Uterus (tissue), 4 donors: ENCODE measurements at places on chromosomes 3 and 15.

DNA sequence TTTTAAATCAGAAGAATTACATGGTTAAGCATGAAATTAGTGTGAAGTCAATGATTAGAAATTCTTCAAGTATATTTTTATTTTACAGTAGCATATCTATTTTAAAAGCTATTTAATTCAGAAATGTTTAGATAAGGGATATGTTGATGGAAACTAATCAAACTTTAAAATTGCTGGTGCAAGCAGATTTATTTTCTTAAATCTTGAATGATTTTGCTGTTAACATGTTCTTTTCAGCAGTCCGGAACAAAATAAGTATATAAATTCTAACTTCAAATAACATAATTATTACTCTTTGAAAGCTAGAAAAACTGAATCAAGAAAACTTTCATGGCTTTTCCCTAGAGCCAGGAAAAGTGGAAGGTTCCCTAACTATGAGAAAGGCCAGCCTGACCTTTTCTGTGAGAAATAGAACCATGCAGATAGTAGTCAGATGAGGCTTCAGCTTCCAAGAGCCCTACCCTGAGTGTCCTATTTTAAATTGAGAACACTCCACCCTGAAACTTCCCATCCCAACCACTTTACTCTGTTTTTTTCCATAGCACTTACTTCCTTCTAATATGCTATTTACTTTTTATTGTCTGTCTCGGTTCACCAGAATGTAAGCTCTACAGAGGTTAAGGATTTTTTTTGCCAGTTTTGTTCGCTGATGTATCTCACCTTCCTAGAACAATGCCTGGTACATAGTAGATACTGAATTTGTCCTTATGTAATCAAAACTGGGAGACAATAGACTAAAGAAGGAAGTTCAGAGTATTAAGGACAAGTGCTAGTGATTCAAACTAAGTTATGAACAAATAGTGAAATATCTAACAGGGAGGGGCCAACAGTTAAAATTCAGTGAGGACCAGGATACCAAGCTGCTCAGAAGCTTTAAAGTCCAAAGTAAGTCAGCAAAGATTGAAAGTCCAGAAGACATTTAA, 66.8 kb downstream of the CD200R1L start:
- H3K4me1 ChIP-seq: peaks cover 4% of the 10 kb centered on the region

- no peaks in the 10 kb centered on the region for H3K4me1 ChIP-seq
- H3K4me3 ChIP-seq: no peak overlapping the region
- H3K27me3 ChIP-seq: no peaks in the 10 kb centered on the region
- no peaks in the 10 kb centered on the region for H3K36me3 ChIP-seq
Measured at GRCh38 chr15:87563869-87564268, 692.7 kb downstream of the NTRK3 start.

- DNase-seq: no peak
- H3K36me3 ChIP-seq: no peaks in the 10 kb centered on the region
- H3K4me3 ChIP-seq: no peak overlapping the region
- no peaks in the 10 kb centered on the region for H3K27me3 ChIP-seq
Measured at GRCh38 chr15:85477730-85478129, 97.3 kb downstream of the AKAP13 start.

DNA sequence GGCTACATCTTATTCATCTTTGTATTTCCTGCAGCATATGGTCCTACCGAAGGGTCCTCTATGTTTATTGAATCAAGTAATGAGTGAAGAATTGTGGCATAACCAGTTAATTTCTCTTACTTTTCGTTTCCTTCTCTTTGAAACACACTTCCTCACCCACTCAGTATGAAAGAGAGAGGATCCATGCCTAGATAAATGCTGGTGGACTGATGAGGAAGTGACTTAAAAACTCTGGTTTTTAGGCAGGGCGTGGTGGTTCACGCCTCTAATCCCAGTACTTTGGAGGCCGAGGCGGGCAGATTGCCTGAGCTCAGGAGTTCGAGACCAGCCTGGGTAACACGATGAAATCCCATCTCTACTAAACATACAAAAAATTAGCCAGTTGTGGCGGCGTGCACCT, 2.2 kb upstream of the MB21D2 start:
- no peaks in the 10 kb centered on the region for H3K4me1 ChIP-seq
- no peak overlapping the region for H3K27ac ChIP-seq
- no peaks in the 10 kb centered on the region for H3K36me3 ChIP-seq
- H3K27me3 ChIP-seq: no peaks in the 10 kb centered on the region

- DNase-seq: no peak
- H3K4me3 ChIP-seq: no peak overlapping the region
- H3K27me3 ChIP-seq: no peaks in the 10 kb centered on the region
- H3K4me1 ChIP-seq: peaks cover 4% of the 10 kb centered on the region
- no peaks in the 10 kb centered on the region for H3K36me3 ChIP-seq
Measured at GRCh38 chr3:52223449-52224408, 1.7 kb downstream of the TLR9 start.

GRCh38 chr3:150225986-150226385, 182.1 kb upstream of the TSC22D2 start:
- H3K4me1 ChIP-seq: no peaks in the 10 kb centered on the region
- H3K27ac ChIP-seq: no peak overlapping the region
- H3K4me3 ChIP-seq: no peak overlapping the region
- DNase-seq: no peak
- no peaks in the 10 kb centered on the region for H3K27me3 ChIP-seq

GRCh38 chr15:80599359-80599758, 95.8 kb upstream of the ABHD17C start:
- no peaks in the 10 kb centered on the region for H3K27me3 ChIP-seq
- no peaks in the 10 kb centered on the region for H3K36me3 ChIP-seq
- DNase-seq: no peak
- no peak overlapping the region for H3K27ac ChIP-seq
- H3K4me1 ChIP-seq: no peaks in the 10 kb centered on the region

DNA sequence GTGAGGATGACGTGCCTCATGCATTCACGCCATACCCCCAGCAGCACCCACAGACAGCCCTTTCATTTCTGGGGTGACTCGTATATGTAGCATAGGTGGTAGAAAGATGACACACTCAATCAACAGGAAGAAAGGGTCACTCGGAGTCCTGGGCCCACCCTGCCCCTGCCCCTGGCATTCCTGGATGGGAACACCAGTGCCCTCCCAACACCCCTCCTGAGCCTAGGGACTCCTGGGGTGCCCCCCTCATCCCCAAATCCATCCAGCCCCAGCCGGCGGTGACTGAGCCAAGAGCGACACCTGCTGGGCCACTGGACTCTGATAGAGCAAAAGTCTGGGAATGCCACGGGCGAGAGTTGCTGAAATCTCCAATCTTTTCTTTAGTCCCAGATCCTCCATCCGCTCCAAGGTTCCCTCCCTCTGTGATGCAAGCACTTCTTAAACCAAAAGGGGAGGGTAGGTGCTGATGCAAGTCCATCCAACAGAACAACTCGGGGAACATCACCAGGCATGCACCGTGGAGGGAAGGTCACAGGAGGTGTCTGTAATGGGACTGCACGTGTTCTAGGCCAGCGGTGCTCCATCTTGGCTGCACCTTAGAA, 31.1 kb downstream of the ACAN start:
- no peaks in the 10 kb centered on the region for H3K36me3 ChIP-seq
- peak; percentile 38 for DNase-seq
- peak overlapping the region; percentile 13 for H3K27ac ChIP-seq
- H3K4me1 ChIP-seq: no peaks in the 10 kb centered on the region
- H3K4me3 ChIP-seq: no peak overlapping the region

GRCh38 chr15:89799011-89799911, 15.4 kb downstream of the ANPEP start:
- H3K27ac ChIP-seq: no peak overlapping the region
- no peaks in the 10 kb centered on the region for H3K36me3 ChIP-seq
- H3K27me3 ChIP-seq: no peaks in the 10 kb centered on the region
- no peaks in the 10 kb centered on the region for H3K4me1 ChIP-seq

DNA sequence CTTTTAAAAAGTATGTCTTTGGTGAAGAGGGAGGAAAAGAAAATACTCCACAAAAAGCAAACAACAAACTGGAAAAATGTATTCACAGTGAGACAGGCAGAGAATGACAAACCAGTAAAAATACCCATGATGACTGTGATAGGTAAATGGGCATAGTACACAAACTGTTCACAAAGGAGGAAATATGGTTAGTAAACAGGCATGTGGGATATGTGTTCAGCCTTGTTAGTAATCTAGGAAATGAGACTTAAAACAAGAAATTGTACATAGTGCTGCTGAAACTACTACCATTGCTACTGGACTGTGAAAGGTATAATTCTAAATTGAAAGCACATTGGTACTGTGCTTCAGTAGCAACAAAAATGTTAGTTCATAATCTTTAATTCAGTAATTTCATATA, 50.1 kb downstream of the UBE2E2 start:
- no peaks in the 10 kb centered on the region for H3K4me1 ChIP-seq
- no peaks in the 10 kb centered on the region for H3K36me3 ChIP-seq
- no peak overlapping the region for H3K27ac ChIP-seq
- H3K4me3 ChIP-seq: no peak overlapping the region
- H3K27me3 ChIP-seq: no peaks in the 10 kb centered on the region

GRCh38 chr15:50884540-50884939, 23.9 kb upstream of the AP4E1 start:
- H3K4me3 ChIP-seq: no peak overlapping the region
- DNase-seq: no peak
- peak overlapping the region; percentile 71 for H3K27ac ChIP-seq
- H3K4me1 ChIP-seq: no peaks in the 10 kb centered on the region
- H3K36me3 ChIP-seq: no peaks in the 10 kb centered on the region

GRCh38 chr3:139764069-139764905, 86.5 kb upstream of the NMNAT3 start:
- no peak for DNase-seq
- H3K27ac ChIP-seq: no peak overlapping the region
- no peaks in the 10 kb centered on the region for H3K36me3 ChIP-seq
- no peaks in the 10 kb centered on the region for H3K27me3 ChIP-seq
- H3K4me1 ChIP-seq: no peaks in the 10 kb centered on the region

GRCh38 chr15:71885390-71885789, 75.0 kb downstream of the NR2E3 start:
- H3K4me1 ChIP-seq: no peaks in the 10 kb centered on the region
- H3K4me3 ChIP-seq: no peak overlapping the region
- DNase-seq: no peak
- no peaks in the 10 kb centered on the region for H3K27me3 ChIP-seq

DNA sequence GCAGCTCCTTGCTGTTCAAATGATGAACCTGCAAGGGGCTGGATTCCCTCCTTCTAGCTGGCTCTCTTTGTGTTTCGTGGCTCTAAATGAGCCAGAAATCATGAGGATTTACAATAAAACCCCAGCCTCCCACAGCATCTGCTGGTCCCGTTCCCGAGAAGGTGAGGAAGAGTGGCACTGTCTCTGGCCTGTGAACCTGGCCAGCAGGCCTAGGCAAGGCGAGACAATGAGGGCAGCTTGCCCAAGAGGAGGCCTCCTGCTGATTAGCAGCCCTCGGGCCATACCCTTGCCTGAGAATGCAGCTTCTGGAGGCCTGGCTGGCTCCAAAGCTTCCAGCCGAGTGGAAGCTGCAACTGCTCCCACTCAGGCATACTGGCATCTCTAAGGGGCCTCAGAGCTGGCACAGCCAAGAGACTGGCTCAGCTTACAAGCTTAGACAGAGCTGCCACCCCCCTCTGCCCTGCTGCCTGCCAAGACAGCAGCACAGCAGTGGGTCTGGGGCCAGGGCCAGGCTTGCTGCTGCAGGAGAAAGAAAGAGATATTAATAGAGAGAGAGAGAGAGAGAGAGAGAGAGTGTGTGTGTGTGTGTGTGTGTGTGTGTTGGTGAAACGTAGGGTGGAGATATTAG, 76.5 kb downstream of the HMG20A start:
- H3K27me3 ChIP-seq: no peaks in the 10 kb centered on the region
- H3K4me3 ChIP-seq: no peak overlapping the region
- peaks cover 13% of the 10 kb centered on the region for H3K4me1 ChIP-seq
- H3K27ac ChIP-seq: peak overlapping the region; percentile 78
- DNase-seq: no peak

DNA sequence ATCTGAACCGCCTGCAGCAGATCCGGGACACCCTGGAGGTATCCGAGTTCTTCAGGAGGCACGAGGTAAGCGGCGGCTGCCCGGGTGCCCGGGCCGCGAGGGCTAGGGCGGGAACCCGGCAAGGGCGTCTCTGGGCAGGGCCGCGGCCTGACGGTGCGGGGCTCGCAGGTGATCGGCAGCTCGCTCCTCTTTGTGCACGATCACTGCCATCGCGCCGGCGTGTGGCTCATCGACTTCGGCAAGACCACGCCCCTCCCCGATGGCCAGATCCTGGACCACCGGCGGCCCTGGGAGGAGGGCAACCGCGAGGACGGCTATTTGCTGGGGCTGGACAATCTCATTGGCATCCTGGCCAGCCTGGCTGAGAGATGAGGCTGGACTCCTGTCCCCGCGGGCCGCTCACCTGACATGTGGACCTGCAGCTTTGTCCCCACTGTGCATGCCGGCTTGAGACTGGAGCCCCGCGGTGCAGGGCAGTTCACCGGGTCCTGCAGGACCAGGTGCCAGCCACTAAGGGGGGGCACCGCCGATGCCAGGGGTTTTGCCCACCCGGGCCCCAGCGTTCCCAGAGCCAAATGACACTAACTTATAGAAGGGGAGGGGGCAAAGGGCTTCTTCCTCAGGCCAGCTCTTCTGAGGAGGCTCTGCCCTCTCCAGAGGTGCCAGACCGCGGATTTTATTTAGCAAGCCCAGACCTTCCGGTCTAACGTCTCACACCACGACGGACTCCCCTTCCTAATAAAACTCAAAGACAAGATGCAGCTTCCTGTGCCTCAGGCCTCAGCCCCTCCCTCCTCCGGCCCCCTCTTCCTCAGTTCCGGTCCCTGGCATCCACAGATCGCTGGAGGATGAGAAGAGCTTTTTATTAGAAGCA, 9.4 kb downstream of the ITPKA start:
- no peak for DNase-seq
- no peaks in the 10 kb centered on the region for H3K27me3 ChIP-seq
- H3K36me3 ChIP-seq: no peaks in the 10 kb centered on the region
- no peak overlapping the region for H3K4me3 ChIP-seq
- H3K4me1 ChIP-seq: peaks cover 9% of the 10 kb centered on the region
- H3K27ac ChIP-seq: no peak overlapping the region

DNA sequence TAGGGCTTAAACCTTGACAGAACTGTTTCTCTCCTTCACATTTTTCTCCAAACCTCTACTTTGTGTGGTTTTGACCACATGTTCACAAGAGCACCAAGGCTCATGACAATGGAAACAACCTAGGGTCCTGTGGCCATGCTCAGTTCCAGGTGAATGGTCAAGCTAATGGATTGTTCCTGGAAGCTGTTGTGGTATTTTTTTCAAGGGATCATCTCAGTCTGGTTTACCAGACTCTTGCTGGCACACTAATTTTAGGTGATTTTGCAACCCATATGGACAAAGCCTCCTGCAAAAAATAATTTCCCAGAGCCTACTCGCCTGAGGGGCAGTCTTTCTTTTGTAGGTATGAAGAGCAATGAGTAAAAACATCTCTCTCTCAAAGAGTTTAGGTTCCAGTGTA, 67.2 kb downstream of the LSAMP start:
- H3K4me1 ChIP-seq: no peaks in the 10 kb centered on the region
- H3K27me3 ChIP-seq: no peaks in the 10 kb centered on the region
- no peak overlapping the region for H3K27ac ChIP-seq
- H3K36me3 ChIP-seq: peaks cover 3% of the 10 kb centered on the region

DNA sequence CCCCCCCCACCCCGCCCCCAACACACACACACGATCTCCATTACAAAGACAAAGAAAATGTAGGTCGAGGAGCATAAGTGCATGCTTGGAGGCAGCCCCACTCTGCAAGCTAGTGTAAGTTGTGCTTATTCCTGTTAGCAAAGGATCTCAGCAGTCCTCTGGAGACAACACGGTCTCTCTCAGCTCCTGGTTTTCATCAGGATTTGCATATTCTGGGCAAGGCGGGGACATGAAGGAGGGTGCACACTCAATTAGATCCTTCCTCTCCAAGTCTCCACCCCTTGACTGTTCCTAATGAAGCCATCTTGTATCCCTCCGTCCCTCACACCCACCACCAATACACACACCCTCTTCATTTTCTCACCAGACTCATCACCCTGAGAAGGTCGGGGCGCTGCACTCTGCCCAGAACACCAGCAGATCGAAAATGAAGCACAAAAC, 63.8 kb downstream of the MRPL46 start:
- no peak overlapping the region for H3K27ac ChIP-seq
- H3K4me1 ChIP-seq: peaks cover 3% of the 10 kb centered on the region
- no peak overlapping the region for H3K4me3 ChIP-seq
- no peaks in the 10 kb centered on the region for H3K27me3 ChIP-seq
- no peak for DNase-seq
